T-helper 2 cell treated with Interferon-gamma antibody and Interleukin-4, amounts not matched to agents 5 μg/mL and 100 μg/mL, for 36 hours (primary cell): ENCODE measurements at places on chromosomes 12 and 14.

- DNase-seq = no peak
Observed at GRCh38 chr14:100629696-100630095, 42.5 kb upstream of the BEGAIN start.

DNA sequence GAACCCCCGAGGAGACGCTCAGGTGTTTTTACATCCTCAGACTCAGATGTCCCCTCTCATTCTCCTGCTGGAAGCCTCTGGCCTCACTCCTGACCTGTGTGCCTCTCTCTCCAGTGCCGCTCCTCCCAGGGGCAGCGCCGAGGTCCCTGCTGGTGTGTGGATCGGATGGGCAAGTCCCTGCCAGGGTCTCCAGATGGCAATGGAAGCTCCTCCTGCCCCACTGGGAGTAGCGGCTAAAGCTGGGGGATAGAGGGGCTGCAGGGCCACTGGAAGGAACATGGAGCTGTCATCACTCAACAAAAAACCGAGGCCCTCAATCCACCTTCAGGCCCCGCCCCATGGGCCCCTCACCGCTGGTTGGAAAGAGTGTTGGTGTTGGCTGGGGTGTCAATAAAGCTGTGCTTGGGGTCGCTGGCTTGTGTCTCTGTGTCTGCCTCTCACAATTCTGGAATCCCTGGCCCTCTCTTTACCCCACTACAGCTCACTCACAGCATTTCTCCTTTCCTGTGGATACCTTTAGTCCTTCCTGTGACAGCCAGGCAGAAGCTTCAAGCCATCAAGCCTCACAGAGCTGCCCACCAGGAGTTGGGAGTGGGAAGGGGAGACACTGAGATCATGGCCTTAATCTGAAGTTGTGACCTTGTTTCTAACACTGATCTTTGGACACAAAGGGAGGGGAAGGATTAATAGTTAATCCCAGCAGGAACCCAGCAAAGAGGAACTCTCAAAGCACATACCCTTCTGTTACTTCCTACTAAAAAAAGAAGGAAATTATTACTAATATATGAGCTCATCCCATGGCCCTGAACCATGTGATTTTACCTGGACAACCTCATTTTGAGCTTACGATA is 1.1 kb upstream of the SOAT2 start:
- DNase-seq = no peak

DNA sequence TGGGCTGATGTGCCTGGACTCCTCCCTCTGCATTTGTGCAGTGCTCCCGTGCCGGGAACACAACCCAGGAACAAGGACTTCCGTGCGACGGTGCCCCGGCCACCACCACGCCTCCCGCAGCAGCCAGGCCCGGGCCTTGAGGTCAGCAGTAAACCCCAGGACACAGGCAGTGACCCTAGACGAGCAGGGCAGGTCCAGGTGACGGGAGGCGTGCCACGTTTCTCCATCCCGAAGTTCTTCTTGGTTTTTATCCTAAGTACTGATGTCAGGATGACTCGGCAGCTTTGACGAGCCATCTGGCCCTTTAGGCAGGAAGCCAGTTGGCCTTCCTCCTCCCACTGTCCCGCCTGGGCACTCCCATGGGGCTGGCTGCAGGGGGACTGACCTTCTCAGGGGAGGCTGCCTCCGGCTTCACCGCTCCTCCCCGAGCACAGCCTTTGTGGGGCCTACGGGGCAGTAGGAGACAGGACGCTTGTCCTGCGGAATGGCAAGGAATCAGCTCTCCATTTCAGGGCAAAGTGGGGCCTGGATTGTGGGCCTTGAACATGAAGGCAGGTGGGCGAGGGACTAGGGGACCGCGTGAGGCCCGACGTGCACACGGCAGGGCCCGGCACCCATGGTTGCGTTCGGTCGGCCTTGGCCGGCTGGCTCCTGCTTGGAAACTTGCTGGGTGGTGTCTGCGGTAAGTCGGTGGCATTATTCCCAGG is 94.1 kb downstream of the FBXL14 start:
- DNase-seq = no peak

DNA sequence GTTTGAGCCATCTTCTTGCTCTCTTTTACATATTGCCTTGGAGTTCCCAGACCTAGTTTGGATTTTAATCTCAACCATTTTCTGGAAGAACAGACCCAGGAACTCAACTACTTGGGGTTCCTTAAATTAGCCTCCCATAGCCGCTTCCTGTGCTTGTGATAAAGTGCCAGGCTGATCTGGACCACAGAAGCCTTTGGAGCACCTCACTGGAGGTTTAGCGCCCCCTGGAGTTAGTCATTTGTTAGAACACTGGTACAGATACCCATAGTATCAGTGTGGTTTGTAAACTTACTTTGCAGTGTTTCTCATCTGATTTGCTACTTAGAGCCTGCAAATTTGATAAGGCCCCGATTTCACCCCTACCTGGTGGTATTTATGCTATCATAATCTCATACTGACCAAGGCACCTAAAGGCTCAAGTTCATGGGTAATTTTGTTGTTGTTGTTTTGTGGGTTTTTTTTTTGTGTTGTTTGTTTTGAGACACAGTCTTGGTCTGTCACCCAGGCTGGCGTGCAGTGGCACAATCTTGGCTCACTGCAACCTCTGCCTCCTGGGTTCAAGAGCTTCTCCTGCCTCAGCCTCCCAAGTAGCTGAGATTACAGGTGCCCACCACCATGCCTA is 3.7 kb downstream of the UNC119B start:
- DNase-seq = peak; percentile 69

- DNase-seq = no peak
Observed at GRCh38 chr12:9588749-9589148, 19.0 kb downstream of the KLRB1 start.

DNA sequence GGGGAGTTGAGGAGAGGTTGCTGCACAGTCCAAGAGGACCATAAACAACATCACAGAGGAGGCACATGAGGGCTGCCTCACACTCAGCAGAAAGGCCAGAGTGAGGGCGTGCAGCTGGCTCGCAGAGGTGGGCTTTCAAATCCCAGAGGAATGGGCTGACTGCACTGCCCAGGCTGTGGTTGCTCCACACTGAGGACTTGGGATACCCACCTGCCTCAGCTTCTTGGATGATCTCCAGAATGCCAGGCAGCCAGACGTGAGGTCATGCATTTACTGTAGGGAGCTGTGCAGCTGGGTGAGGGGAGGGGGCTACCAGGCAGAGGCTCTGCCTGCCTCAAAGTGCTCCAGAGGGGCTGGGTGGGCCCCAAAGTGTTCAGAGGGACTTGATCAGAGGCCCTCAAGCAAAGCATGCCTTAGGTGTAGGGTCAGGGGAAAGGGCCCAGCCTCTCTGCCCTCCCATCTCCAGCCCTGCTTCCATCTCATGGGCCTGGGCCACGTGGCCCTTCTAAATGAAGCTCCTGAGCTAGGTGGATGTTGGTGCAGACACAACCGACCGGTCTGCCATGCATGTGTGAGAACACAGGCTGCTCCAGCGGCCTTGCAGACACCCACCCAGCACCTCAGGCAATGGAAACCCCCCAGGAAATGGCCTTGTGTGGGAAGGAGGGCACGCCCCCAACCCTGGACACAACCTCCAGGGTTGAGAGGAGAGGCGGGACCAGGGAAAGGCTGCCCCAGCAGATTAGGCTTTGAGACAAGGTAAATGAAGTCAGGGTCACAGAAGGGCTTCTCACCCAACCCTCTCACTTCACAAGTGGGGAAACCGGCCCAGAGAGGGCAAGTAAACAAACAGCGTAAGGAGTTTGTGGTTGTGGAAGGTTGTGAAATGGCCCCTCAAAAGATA is 90.8 kb downstream of the NTF3 start:
- no peak for DNase-seq

- DNase-seq = no peak
Observed at GRCh38 chr12:52149651-52150241, 42.1 kb downstream of the KRT80 start.

DNA sequence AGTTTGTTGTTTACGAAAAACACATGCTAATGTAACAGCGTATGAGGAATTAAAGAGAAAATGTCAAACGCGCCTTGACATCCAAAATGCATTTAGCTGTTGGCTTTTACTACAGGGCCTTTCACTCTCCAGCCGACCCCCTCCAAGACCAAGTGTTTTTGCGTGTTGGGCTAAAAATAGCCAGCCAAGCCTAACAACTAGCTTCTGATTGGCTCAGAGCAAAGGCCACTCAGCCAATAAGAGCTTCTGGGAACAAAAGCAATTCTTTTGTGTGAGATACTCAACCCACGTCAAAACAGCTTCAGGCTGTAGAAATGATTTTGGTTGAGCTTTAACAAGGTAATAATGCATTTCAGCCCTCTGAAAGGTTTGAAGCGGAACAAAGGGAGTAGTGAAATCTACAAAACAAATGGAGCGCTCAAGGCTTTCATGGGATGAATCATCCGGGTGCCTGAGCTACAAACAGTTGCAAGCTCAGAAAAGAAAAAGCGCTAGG is 198.7 kb upstream of the DCN start:
- no peak for DNase-seq

GRCh38 chr14:58560208-58560607 is 77.6 kb upstream of the DACT1 start:
- DNase-seq = no peak

GRCh38 chr12:65188179-65188701 is 18.9 kb downstream of the LEMD3 start:
- no peak for DNase-seq

DNA sequence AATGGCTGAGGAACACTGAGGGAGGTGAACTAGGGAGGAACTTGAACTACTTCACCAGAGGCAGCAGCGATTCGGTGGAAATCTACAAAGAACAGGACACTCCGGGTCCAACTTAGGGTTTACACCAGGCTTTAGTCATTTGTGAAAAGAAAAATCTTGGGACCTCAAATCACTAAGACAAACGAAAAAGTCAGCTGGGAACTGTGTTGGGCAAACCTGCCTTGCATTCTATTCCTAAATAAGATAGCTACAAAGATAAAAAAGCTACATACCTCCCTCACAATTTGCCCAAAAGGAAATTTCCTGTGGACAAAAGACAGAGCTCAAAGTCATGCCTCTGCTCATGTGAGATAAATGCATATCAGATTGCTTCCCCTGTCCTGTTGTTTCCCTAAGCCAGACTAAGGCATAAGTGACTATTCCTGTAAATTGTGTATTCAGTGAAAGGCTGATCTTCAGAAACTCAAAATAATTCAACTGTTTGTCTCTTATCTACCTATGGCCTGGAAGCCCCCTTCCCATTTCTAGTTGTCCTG is 106.6 kb downstream of the APAF1 start:
- DNase-seq = no peak

DNA sequence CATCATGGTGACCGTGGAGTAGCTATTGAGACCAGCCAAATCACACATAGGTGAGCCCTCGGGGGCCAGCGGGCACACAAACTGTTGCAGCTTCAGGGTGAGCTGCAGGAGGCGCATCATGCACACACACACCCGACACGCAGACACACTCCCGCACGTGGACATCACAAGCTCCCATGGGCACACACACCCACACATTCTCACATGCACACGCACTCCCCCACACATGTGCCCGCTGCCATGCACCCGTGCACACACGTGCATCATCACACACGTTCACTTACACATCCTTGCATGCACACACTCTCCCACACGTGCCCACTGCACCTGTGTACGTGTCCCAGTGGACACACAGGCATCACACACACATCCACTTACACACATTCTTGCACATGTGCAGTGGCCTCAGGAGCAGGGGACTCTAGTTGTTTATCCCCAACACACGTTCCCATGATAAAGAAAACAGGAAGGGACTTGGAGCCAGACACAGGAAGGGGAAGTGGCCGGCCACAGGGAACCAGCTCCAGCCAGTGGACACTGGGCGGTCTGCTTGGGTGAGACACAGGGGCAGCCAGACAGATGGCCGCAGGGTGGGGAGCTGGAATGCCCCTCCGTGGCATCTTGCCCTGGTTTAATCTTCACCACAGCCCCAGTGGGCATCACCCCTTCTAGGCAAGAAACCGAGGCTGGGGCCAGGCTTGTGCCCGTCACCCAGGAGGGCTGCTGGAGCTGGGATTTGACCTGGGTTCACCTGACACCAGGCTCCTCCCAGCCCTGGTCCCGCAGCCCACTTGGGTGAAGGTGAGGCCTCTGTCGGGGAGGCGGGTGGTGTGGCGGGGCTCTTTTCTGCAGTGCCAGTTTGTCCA is 49.7 kb downstream of the CYP46A1 start:
- no peak for DNase-seq

DNA sequence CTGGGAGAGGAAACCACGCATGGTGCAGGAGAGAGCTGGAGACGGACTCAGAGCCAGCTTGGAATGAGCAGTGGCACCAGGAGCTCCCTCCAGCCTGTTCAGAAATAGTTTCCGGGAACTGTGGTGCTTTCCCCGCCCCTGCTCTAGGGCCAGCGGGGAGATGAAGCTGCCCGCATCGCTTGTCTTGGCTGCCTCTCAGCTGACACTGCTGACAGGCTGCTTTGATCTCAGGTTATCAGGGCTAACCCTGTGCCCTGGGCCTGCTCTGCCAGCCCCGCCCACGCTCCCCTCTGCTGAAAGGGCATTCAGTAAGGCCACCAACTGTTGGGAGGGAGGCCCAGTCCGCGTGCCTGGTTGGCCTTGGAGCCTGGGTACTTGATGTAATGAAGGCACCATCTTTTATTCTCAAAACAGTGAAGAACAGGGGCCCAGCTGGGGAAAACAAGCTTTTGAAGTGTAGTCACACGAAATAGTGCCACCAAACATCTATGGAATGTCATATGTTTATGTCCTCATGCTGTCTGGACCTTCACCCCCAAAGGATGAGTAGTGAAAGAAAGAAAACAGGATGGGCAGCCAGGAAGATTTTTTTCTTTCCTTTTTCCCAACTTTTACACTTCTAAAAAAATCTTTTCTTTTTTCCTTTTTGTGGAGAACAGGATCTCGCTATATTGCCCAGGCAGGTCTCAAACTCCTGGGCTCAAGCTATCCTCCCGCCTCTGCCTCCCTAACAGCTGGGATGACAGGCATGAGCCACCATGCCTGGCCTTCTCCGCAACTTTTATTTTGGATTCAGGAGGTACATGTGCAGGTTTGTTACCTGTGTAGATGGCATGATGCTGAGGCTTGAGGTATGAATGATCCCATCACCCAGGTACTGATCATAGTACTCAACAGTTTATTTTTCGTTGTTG is 115.9 kb upstream of the TBX3 start:
- no peak for DNase-seq

DNA sequence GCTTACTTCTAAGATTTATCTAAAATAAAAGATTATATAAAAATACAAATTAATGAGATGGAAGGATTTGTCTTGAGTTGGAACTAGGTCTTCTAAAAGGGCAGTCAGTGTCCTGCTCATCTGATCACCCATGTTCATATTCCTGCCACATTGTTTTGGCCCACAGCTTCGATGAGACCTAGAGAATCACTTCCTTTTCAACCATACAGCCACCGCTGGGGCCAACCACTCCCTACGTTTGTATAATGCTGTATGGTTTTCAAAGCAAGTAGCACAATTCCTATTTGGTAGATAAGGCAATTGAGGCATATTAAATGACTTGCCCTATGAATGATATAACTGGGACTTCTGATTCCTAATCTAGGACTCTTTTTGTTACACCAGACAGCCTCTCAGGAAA is 249.4 kb downstream of the ZFP36L1 start:
- no peak for DNase-seq

- DNase-seq = no peak
Observed at GRCh38 chr12:42625611-42626010, 36.1 kb upstream of the PRICKLE1 start.

DNA sequence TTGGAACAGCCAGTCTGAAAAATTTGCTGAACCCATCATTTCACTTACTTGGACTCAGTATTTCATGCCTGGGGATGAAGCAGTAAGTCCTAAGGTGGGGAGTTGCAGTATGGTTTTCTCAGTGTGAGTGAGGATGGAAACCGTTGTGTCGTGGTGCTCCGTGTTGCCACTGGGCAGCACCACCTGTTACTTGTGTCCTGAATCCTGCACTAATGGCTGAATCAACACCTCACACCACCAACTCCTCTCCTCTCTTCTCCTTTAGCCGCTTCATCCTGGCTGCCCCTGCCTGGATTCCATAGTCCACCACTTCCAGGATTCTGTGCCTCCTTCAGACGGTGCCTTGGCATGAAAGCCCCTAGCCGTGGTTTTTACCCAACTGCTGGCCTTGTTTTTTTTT is 3.0 kb upstream of the EP400 start:
- no peak for DNase-seq
